ENCODE measurements at places on chromosomes 11 and 22.

- DNase-seq: no peak
These were observed 129.5 kb downstream of the SLC1A2 start for GRCh38 chr11:35289821-35290220.

DNA sequence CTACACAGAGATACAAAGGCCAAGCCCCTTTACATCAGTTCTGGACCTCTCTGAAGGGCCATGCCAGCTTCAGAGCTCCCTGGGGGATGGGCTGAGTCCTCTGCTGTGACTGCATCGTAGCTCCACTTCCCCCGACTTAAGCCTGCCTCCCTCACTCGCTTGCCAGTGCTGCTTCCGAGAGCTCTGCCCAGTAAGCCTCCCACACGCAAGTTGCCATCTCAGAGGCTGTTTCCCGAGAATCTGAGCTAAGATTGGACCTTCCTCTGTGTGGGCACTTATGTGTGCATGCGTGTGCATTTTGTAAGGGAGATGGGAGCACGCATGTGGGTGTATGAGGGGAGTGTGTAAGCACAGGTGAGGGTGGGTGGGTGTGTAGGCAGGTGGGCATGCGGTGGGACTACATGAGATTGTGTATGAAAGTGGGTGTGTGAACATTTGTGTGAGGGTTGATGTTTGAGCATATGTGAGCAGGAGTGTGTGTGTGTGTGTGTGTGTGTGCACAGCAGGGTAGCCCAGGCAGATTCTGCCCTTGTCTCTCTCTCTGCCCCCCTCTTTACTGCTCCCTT is 163.0 kb upstream of the SYT13 start:
- no peak for DNase-seq

DNA sequence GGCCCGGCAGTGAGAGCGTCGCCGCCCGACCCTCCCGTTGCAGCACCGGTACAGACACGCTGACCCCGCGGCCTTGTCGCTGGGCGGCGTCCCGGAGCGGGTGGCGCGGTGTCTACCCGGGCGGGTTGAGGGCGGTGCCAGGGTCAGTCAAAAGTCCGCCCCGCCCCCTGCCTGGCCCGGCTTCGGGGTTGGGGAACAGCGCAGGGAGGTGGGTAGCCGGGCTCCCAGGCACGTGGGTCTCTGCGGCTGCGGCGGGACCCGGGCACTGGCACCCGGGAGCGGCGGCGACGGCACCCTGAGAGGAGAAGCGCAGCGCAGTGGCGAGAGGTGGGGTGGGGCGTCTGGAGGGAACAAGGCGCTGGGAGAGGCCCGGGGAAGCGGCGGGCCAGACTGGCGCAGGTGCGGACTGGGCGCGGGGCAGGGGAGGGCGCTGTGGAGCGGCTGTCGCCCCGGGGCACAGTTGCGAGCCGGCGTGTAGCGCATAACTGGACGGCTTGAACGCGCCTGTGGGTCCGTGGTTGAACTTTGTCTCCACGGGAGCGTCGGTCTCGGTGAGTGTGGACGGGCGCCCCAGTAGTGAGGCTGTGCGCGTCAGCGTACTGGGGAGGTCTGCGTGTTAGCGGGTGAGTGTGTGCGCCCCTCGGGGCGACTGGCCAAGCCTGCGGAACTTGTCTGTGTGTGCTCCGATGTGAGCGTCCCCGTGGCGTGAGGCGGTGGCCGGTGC is at the start of gene P2RY2:
TSS of gene P2RY2 (plus strand) at position 176 of the 724 bp plus-strand sequence. CDS start 15,879 bp downstream, outside the sequence.
- DNase-seq: no peak

DNA sequence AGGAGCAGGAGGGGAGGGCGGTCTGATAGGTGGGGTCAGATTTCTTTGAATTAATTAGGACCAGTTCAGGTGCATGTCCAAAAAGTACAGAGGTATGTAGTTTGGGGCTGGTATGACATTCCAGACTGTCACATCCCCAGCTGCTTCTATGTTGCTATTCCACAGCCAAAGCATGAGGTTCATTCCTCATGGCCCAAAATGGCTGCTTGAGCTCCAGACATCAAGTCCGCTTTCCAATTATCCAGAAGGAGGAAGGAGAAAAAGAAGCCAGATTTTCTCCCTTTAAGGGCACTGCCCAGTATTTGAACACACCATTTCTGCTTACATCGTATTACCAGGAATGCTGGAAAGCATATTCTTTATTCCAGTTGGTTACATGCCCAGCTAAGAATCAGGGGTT is 58.0 kb upstream of the CD82 start:
- no peak for DNase-seq

DNA sequence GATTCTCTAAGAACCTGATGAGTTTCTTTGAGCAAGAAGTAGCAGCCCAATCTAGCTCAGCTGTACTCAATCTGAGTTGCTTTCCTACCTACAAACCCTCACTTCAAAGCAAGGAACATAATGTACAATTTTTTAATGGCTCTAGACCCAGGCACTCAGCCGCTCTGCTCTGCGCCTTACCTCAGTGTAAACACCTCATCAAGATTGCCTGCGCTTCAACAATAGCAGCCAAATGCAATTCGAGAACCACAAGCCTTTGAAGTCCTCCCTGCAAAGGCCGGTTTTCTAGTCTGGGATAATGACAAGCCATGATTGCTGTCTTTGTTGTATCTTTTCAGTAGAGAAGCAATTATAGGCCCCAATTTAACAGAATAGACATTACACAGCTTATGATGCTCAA is 38.0 kb downstream of the JHY start:
- no peak for DNase-seq
